ENCODE measurements at places on chromosomes 7 and 10.

DNA sequence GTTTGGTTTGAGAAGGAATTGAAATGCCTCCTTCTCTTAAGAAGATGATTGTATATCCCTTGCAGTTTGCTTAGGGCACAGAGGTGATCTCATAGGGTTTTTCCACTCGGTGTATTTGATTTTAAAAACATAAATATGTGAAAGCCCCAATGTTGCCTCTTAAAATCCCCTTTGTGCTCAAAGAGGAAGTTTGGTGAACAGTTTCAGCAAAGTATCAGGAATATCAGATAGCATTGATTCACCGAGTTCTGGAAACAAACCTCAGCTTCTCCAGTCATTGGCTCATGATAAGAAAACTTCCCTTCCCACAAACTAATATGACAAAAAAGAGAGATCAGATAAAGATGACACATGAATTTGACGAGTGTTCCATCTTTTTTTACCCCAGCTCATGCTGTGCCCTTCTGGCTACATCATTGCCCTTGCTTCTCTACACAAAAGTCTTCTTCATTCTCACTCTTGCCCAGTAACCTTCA lies 20.1 kb upstream of the SMNDC1 start:
- no peak for DNase-seq

- DNase-seq = no peak
Observed at GRCh38 chr10:124388476-124388822, 30.3 kb downstream of the OAT start.

- DNase-seq = no peak
Observed at GRCh38 chr10:35545878-35546590, 59.1 kb upstream of the GJD4 start.

DNA sequence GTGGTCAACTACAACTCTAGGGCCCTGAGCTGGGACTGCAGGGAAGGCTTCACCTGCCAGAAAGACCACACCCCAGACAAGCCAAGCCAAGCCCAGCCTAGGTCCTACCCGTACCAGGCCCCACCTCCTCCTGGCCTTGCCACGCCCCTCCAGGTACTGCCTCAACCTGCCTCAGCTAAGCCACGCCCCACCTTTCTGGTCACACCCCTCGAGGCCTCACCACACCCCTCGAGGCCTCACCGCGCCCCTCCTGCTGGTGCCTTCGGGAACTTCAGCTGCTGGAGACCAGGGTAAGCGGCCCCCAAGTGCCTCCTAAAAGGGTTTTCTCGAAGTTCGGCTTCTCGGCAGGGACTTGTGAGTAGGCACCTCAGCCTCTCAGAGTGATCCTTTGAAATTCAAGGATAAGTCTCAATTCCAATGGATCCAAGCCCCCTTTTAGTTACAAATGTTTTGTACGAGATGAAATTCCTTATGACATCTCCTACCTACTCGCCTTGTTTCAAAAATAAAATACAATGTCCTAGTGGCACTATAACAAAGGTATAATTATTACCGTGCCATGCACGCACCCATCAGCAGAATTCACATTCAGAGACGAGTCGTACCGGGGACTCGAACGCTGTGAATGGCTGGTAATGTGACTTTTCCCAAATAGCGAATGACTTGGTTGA lies 171.2 kb downstream of the ARHGAP21 start:
- no peak for DNase-seq

DNA sequence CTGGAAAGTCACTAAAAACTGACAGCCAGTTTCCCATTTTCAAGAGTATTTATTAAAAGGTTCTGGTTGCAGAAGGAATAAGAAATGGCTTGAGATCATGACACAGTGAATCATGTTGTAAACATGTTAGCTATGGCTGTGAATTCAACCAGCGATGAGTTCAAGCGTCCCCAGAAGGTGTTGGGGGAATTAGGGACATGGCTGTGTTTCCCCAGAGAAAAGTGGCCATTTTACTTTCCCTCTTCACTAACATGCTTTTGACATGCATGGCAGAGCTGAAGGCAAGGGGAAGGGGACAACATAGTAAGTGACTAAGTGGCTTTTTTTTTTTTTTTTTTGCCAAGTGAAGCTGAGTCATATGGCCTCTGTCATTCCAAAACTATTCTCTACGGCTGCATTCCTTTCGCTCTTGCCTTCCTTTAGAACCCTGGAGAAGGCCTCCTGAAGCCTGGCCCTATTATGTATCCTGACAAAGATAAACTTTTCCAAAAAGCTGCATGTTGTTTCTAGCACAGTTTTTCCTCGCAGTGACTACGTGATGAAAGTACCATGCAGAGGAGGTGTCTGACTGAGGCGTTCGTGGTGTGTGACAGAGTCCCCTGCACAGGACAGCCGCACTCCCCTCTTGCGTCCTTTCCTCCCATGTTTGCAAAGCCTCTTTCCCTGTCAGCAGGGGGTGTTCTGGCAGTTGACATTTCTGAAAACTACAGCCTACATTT lies 46.9 kb downstream of the EGFR start:
- peak; percentile 83 for DNase-seq

DNA sequence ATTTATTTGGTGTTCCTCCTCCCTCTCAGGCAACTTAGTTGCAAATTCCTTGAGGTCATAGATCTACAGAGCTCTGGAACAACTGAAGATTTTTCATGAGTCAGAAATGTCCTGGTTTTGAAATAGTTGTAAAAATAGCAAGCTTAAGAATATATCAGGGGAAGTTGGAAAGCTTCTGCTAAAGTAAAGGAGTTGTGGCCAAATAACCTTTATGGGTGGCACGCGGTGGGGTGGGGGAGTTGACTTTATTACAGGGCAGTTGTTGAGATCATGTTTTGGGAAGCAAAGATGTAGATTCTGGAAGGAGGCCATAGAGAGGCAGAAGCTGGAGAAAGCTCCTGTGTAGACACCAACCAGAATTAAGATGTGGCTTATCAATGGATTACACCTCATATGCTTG lies 326.0 kb upstream of the MTPN start:
- no peak for DNase-seq

- no peak for DNase-seq
Observed at GRCh38 chr7:2719007-2719406, 31.0 kb downstream of the AMZ1 start.

- DNase-seq = no peak
Observed at GRCh38 chr7:74495112-74496086, 41.7 kb downstream of the GTF2IRD1 start.

GRCh38 chr10:124124123-124124768 lies 30.8 kb upstream of the CHST15 start:
- DNase-seq = no peak

DNA sequence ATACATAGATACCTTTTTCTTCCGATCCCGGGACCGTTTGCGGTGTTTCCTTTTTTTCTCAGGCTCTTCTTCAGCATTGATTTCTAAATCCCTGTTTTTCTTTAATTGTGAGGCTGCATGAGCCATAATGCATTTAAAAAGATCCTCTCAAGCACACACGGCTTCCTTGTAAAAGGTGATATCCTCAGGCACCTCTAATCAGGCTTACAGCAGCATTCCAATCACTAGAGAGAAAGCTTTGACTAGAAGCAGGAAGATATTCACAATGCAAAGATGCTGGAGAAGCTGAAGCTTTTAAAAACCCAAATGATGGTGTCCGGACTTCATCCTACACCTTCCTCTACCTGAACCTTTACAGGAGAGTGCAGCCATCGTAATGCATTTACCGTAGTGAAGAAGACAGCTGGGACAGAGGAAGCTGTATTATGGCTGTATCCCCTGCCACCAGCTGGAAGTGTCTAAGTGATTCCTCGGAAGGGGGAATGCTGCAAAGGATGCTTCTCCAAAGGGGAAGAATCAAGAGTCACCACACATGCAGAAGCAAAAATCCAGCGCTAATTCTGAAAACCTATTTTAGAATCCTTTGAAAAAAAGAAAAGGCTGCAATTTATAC lies at the start of gene ANK3:
ANK3 (minus strand) TSS at position 463 of the 613 bp plus-strand sequence; CDS start at position 126, 337 bp downstream.
- no peak for DNase-seq

DNA sequence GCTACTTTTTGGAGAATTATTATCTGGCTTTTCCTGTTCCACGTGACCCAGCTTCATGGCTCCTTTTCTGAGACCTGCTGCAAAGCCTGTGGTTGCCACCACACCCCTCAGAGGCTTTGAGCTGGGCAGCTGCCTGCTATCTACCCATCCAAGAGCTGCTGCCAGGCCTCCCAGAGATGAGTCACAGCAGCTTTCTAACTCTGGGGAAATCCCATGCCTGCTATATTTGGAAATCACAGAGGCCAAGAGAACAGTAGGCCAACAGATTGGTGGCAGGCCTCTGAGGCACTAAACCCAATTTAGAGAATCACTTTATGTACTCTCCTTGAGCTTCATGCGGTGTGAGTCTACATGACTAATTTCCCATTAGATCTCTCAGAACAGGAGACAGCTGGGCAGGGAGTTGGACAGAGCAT lies 35.2 kb downstream of the SGCE start:
- DNase-seq = peak; percentile 83

GRCh38 chr10:78934532-78934898 lies 134.3 kb upstream of the ZMIZ1 start:
- no peak for DNase-seq

GRCh38 chr10:64345856-64346255 lies 824.7 kb downstream of the REEP3 start:
- DNase-seq = no peak

GRCh38 chr10:99329554-99330346 lies 594 bp downstream of the CNNM1 start:
- no peak for DNase-seq

GRCh38 chr10:127849921-127850320 lies 42.8 kb downstream of the CLRN3 start:
- DNase-seq = no peak

GRCh38 chr7:105617280-105618015 lies 36.2 kb upstream of the EFCAB10 start:
- no peak for DNase-seq

DNA sequence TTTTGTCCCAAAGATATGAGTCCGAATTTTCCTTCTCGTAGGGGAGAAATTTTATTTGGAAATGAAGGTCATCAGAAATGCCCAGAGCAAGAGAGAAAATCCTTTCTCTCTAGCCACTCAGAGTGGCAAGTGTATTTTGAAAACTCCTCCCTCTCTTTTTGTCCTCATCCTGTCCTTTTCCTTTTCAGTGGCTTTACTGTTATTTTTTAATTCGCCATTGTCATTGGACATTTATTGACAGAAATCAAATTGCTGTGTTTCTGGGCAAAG lies 39.6 kb downstream of the TET1 start:
- no peak for DNase-seq

GRCh38 chr7:40977533-40977932 lies 725.4 kb downstream of the INHBA start:
- no peak for DNase-seq

GRCh38 chr10:42969147-42969546 lies 107.7 kb upstream of the RET start:
- DNase-seq = no peak

DNA sequence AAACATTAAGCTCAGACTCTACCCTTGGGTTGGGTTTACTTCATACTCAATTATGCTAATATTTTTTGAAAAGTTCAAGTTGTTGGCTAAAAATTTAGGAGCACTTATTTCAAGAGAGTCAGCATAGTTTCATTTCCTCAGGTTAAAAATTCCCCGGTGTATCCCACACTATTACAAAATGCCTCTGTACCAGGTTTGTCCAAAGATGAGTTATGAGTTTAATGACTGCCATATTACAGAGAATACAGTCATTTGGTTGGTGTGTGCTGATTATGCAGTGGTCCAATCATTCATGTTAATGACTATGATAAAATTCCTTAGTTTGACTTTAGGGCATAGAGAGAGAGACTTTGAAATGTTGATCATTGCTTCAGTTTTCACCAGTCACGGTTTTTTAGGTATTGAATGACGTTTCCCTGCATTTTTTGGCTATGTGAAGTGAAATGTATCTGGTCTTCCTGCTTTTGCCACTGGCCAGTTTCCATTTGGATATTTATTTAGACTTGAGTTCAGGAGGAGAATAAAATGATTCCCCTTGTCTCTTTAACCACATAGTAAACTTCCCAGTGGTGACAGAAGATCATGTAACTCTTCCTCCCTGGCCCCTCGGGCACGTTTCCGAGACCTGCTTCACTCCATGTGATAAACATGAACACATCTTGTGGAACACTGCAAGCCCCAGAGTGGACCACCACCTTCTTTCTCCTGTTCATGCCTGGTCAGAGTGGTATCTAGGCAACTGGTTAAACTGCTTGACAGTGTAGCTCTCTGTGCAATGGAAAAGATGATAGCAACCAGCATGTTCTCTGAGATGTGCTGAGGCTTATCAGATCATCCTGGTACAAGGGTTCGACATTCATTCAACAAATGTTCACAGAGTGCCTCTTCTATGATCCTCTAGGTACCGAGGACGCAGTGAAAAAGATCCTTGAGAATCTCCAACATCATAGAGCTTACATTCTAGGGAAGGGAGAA lies 153.6 kb downstream of the CACNB2 start:
- DNase-seq = no peak

- no peak for DNase-seq
Observed at GRCh38 chr10:126294451-126294850, 93.8 kb downstream of the ADAM12 start.
